Non-pigmented ciliary epithelial cell (primary cell): ENCODE measurements at places on chromosomes 7 and 10.

DNA sequence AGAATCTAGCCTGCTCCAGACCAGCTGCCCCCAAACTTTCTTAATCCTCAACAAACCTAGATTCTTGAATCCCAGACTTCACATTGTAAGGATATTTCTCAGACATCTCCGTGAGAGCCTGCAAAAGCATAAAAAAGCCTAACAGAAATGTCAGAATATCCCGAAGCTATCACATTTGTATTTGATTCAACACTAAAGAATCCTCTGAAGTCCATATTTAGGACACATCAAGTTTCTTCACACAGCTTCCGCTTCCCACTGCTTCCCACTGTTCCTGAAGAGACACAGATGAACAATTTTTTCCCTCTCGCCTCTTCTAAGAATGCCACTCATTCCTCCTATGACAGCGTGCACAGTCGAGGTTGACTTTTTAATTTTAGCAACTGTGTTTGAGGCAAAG, 396.2 kb upstream of the IGFBP3 start:
- DNase-seq = peak; percentile 20

DNA sequence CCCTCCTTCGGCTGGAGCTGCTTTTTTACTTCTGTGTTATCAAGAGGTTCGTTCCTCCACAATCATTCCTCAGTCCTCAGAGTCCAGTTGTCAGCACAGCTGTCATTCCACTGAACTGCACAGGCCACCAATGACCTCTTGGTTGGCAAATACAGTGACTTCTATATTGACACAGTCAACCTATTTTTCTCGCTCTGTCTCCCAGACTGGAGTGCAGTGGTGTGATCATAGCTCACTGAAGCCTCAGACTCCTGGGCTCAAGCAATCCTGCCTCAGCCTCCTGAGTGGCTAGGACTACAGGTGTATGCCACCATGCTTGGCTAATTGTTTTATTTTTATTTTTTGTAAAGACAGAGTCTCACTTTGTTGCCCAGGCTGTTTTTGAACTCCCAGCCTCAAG, 27.7 kb downstream of the CRCP start:
- DNase-seq = no peak

GRCh38 chr7:98238076-98238475, 14.0 kb downstream of the TECPR1 start:
- DNase-seq = no peak

GRCh38 chr10:128873411-128874054, 593.5 kb upstream of the MGMT start:
- DNase-seq = no peak

DNA sequence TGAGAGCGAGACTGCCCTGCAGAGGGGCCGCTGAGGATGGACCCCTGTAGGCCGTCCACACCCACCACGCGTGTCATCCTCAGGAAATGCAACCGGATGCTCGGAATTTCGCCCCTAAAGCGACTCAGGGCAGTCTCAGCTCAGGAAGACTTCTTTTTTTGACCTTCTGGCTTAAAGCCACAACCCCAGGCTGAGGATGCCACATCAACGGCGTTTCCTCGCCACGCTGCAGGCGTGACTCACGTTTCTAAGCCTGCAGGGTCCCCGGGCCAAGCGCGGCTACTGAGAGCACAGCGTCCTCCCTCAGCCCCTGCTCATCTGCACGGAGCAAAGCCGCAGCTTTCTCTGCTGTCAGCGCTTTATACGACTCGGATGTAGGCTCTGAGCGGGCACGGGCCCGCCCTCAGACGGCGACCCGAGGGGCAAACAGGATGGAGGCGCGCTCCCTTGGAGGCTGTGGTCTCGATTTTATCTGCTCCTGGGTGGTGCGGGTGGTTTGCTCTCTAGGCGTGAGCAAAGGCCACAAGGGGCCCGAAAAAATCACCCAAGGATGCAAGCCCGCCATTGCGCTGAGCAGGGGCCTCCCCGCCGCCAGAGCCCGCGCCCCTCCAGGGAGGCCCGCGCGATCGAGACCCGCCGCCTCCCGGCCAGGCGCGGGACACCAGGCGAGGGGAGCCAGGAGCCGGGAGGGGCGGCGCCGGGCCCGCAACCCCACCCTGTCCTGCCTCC, 726 bp upstream of the INSIG1 start:
- DNase-seq = no peak

GRCh38 chr7:155807065-155807671, 5.1 kb downstream of the SHH start:
- DNase-seq = no peak

- DNase-seq = no peak
These were observed 107.8 kb downstream of the ADARB2 start for GRCh38 chr10:1629326-1630198.

- no peak for DNase-seq
These were observed 81.6 kb upstream of the ICA1 start for GRCh38 chr7:8343556-8343955.

DNA sequence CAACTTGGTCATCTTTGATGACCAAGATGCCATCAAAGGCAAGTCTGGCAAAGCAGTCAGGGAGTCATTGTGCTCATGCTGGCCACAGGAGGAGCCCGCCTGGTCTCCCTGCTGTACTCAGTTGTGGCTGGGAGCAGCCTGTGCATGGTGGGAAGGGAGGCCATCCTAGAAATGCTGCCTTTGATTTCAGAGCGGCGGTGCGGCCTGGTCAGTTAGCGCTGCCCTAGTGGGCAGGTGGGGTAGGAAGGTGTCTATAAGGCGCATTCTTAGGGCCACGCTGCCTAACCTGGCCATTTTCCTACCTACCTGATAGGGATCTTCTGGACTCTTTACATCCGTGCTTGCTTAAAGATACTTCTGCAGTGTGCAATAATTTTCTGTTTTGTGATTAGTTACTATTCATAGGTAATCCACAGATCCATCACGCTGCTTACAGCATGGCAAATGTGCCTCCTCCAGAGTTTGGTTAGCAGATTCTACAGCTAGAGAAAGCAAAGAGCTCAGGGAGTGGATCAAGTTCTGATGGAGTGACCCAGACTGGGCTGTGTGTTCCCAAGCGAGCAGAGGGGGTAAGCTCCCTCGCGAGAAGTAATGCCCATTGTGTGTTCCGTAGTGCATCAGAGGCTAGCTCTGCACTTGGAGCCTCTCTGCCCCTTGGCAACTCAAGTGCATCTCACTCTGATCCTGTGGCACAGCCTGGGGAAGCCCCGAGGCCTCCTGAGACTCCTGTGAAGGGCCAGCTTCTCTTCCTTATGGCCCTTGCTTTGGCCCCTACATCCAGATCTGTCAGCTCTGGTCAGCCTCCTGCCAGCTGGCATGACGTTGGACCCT, 970.1 kb upstream of the ZNF722 start:
- no peak for DNase-seq

DNA sequence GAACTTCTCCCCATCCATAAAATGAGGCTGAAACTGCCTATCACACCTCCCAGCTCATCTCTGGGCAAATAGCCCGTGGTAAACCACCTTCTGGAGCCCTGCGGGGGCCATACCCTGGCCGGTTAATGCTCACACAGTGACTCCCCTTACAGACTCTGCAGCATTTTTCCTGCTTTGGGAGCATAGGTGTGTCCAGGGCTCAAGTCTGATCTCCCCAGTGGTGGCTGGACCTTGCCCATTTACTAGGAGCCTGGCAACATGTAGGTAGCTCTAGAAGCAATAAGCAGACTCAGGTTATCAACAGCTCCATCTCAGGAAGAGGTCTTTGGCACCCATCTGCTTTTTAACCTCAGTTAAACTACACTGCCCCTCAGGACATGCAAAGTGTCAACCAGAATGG, 5.5 kb upstream of the CDHR1 start:
- no peak for DNase-seq

- DNase-seq = no peak
These were observed 182.6 kb downstream of the PON1 start for GRCh38 chr7:95141755-95142154.

GRCh38 chr7:94591176-94591575, 64.8 kb downstream of the SGCE start:
- DNase-seq = no peak

DNA sequence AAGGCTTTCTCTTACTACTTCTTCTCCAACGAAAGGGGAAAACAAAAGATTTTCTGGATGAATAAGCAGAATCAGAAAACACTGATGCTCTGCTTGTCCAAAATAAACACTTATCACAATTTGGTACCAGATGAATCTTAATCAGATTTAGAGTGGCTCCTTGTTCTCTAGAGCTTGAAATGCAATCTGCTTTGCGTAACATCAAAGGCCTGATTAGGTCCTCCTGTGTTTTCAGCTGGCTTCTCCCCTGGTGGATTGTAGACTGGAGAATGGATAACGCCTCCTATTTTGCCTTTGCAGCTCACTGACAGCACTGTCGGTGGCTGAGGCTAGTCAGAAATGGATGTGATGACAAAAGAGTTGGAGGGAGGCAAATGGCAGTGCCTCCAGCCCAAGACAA, 91.2 kb downstream of the FAM13C start:
- DNase-seq = no peak

- no peak for DNase-seq
These were observed 91.4 kb upstream of the CAPZA2 start for GRCh38 chr7:116770941-116771340.
